ENCODE measurements at places on chromosomes 2 and 18. TPM values are rescaled to one million over a fixed set of nuclear protein-coding genes. Genes with fewer than 3 reads are reported as not detected.

Gene DNAJC5G
- total RNA-seq: not detected

Gene GKN1
- total RNA-seq: not detected

Gene EGR4
- not detected for total RNA-seq

Gene PDE1A
- total RNA-seq: 5.2 TPM

Gene RMDN2
- total RNA-seq: 21.9 TPM

Gene BOLL
- not detected for total RNA-seq

Gene TUBB6
- total RNA-seq: 92.9 TPM
